Dermis microvascular lymphatic vessel endothelial cell (primary cell): ENCODE measurements at places on chromosomes 12 and 14. TPM values are rescaled to one million over a fixed set of nuclear protein-coding genes. Genes with fewer than 3 reads are reported as not detected.

The KRT75 gene
- total RNA-seq: not detected in 2 replicates

The TBC1D30 gene
- total RNA-seq: 13.9 and 14.3 TPM in 2 replicates

DNA sequence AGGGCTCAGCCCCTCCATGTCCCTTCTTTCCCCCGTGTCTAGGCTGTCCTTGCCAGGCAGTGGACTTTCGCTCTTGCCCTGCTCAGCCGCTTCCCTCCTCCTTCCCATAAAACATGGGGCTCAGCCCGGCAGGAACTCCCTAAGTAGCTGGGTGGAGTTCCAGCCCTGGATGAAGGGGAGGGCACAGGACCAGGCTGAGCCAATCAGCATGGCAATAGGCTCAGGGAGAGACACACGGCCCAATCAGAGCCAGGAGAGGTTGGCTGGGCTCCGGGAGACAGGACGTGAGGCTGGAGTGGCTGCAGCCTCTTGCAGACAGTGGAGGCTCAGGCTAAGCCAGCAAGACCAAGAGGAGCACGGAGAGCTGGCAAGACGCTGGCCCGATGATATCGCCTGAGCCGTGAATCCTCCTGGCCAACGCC is 54.3 kb downstream of the GALNT9 start:
- DNase-seq: no peak

The HOXC4 gene
- not detected in 2 replicates for total RNA-seq

- DNase-seq: no peak
These were observed 71.7 kb upstream of the ETV6 start for GRCh38 chr12:11577658-11578260.

The ASCL1 gene
- not detected in 2 replicates for total RNA-seq

GRCh38 chr12:33832900-33833299 is 189.4 kb upstream of the ALG10 start:
- DNase-seq: no peak

The PMCH gene
- total RNA-seq: not detected in 2 replicates

DNA sequence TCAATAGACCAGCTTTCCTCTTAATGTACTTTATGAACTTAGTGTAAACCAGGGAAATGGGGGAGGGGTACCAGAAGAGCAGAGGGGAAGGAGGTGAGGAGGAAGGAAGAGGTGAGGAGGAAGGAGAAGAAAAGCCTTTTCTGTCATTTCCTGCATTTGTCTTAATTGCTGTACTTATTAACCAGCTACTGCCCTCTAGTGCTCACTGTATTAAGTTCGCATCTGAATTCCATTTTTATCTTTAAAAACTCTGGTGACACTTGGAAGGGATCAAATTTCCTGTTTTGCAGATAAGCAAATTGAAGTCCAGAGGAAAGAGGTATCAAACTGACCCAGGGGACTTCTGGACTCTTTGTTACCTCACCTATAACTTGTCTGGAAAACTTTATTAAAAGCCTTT is 22.2 kb downstream of the MANSC1 start:
- DNase-seq: peak; percentile 79

GRCh38 chr14:93012951-93013719 is 90.2 kb downstream of the CHGA start:
- DNase-seq: no peak

DNA sequence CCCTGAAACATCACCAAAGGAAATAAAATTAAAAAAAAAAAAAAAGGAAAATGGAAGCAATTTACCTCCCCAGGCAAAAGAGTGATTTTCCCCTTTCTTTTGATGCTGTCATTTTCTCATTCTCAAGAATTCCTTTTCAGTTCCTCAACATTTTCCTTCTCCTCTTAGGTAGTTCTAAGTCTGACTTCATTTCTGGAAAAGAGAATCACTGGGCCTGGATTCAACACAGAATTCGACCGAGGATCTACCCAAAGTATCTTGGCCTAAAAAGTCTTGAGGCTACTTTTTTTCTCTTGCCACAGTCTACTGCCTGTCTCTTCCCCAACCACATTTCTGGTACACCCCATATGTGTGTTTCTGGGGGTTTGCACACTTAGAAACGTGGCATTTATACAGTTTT is 717.8 kb upstream of the TBX3 start:
- no peak for DNase-seq

- no peak for DNase-seq
These were observed 71.1 kb upstream of the CCND2 start for GRCh38 chr12:4202487-4202886.

- DNase-seq: no peak
These were observed 10.1 kb upstream of the SERPINA1 start for GRCh38 chr14:94398536-94398935.

- DNase-seq: no peak
These were observed 63.7 kb upstream of the RASSF8 start for GRCh38 chr12:25894759-25895158.

- DNase-seq: no peak
These were observed 6.6 kb upstream of the RAB3IP start for GRCh38 chr12:69732088-69732487.

DNA sequence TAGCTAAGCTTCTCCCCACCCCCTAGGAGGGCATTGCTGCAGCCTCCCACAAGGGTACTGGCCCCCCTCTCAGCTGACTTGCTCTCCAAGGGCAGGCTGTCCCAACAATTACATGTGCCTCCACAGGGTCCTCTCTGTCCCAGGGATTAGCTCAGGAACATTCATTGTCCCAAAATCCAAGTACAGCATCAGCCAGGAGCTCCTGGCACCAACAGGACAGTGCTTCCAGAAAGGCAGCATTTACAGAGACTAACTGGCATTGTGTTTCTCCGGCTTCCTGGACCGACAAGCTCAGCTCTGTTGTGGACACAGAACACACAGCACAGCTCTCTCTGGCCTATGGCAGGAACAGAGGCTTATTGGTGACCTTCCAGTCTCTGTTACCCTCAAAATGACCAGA is 21.7 kb downstream of the ABCD4 start:
- DNase-seq: no peak

DNA sequence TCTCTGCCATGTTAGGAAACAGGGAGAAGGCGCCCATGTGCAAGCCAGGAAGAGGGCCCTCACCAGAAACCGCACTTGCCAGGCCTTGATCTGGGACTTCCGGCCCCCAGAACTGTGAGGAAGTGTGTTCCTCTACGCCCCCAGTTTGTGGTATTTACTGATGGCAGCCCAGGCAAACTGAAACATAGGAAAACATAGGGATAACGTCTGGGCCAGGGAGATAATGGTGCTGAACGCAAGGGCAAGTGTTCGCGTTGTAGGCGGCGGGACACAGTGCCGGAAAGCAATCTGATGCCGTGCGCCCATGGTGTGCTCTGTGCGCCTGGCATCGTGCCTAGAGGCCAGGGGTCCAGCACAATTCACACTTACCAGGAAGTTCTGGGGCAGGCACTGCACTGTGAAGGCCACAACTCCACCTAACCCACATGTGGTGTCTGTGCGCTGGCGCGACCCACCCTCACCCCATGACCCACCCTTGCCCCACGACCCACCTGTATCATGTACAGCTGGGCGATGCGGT is 53.6 kb downstream of the ARL6IP4 start:
- DNase-seq: peak; percentile 11

The DPF3 gene
- 0.38 and 0.90 TPM in 2 replicates for total RNA-seq

The MYG1 gene
- total RNA-seq: 29.5 and 36.0 TPM in 2 replicates

The KLRD1 gene
- total RNA-seq: under 0.01 and 0.13 TPM in 2 replicates

The CLEC4D gene
- not detected in 2 replicates for total RNA-seq

GRCh38 chr12:124078800-124079199 is 105.8 kb downstream of the ZNF664 start:
- DNase-seq: no peak

The OAS3 gene
- 6.4 and 6.5 TPM in 2 replicates for total RNA-seq
